ENCODE measurements at places on chromosomes 12 and 14.
A peak's percentile ranks its signal among the peaks of the same experiment; 100 is the strongest.

- peak overlapping the region; percentile 85 for H3K4me3 ChIP-seq
- H3K4me1 ChIP-seq, result peaks cover 25% of the 10 kb centered on the region
- H3K27ac ChIP-seq, result peak overlapping the region; percentile 50
- DNase-seq, result no peak
- H3K36me3 ChIP-seq, result no peaks in the 10 kb centered on the region
These were observed 677 bp downstream of the C12orf75 start for GRCh38 chr12:105330931-105331804.

DNA sequence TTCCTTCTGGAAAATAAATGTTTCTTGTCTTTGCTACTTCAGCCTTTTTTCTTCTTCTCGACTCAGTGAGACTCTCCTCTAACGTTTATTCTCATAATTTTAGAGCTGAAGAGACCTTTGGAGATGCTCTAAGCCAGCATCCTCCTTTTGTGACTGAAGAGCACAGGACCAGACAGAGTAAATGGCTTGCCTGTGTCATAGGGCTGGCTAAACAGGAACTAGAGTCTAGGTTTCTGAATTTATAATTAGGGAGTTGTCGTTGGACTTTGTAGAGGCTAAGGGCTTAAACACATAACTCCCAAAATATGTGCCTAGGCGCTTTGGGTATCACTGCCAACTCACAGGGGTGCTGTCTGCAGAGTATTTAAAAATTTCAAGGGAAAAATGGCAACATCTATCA is 98.5 kb downstream of the FGD4 start:
- no peaks in the 10 kb centered on the region for H3K36me3 ChIP-seq
- H3K27me3 ChIP-seq, result no peaks in the 10 kb centered on the region
- peaks cover 6% of the 10 kb centered on the region for H3K4me1 ChIP-seq
- H3K4me3 ChIP-seq, result no peak overlapping the region

- H3K27me3 ChIP-seq, result no peaks in the 10 kb centered on the region
- no peak overlapping the region for H3K4me3 ChIP-seq
- H3K4me1 ChIP-seq, result no peaks in the 10 kb centered on the region
- H3K27ac ChIP-seq, result no peak overlapping the region
These were observed 113.4 kb upstream of the SCAF11 start for GRCh38 chr12:46103559-46104383.

DNA sequence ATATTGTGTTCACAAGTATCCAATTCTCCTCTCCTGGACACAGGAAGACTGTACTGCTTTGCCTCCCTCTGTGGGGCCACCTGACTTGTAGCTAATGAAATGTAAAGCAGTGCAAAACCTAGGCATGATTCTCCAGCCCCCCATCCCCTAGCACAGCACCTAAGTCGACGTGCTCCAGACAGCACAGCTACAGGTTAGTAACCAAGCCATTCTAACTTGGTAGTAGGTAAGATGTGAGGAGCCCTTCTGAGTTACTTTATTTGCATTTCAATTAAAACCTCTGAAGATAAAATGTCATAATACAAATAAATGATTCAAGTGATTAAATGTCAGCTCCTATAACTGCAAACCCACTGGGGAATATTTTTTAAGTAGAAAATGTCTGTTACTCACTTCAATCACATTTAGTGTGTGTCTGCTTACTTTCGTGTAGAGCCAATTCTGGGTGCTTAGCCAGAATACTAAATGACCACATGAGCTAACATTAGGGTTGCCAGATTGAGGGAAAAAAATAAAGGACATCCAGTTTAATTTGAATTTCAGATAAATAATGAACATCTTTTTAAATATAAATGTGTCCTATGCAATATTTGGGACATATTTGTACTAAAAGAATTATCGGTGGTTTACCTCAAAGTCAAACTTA is 64.8 kb upstream of the HIF1A start:
- no peaks in the 10 kb centered on the region for H3K27me3 ChIP-seq
- H3K27ac ChIP-seq, result no peak overlapping the region
- H3K36me3 ChIP-seq, result no peaks in the 10 kb centered on the region
- H3K4me1 ChIP-seq, result no peaks in the 10 kb centered on the region

DNA sequence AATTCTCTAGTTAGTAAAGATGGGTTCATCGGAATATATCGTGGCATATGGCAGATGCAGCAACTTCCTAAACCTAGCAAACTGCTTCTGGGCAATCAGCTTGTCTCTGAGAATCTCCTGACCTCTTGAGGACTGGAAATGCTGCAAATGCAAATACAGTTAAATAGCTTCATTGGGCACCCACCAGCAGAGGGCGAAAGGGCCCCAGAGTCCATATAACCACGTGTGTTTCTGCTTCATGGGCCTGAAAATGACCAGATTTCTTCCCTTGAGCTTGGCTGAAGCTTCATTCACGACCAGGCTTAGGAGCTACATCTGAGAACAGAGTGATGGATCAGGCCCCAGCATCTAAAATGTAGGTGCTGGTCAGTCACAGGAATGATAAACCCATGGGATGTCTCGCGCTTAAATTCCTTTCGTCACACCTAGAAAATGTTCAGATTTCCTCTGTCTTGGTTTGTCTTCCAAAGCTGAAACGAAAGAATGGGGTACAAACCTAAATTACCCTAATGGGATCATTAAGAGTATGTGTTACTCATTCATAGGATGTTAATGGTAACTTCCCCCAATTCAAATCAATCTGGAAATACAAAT is 1482.5 kb upstream of the TMEM132C start:
- DNase-seq, result peak; percentile 49
- no peaks in the 10 kb centered on the region for H3K36me3 ChIP-seq
- H3K4me1 ChIP-seq, result no peaks in the 10 kb centered on the region
- H3K4me3 ChIP-seq, result no peak overlapping the region

GRCh38 chr12:103933237-103933636 is 3.0 kb downstream of the HSP90B1 start:
- no peak for DNase-seq
- H3K36me3 ChIP-seq, result peaks cover 17% of the 10 kb centered on the region
- no peak overlapping the region for H3K4me3 ChIP-seq
- no peaks in the 10 kb centered on the region for H3K4me1 ChIP-seq
- H3K27ac ChIP-seq, result no peak overlapping the region
- no peaks in the 10 kb centered on the region for H3K27me3 ChIP-seq
